NCI-H460 (cell line): ENCODE measurements at places on chromosomes 11 and 22. TPM values are rescaled to one million over a fixed set of nuclear protein-coding genes. Genes with fewer than 3 reads are reported as not detected.

SHISA8 gene
- total RNA-seq: not detected in 2 replicates

OR10D3 gene
- total RNA-seq: not detected in 2 replicates

GRCh38 chr22:41395531-41396240 lies 13.9 kb downstream of the TEF start:
- no peak for DNase-seq

GRCh38 chr22:47805394-47805935 lies 1043.0 kb downstream of the TBC1D22A start:
- no peak for DNase-seq

DNA sequence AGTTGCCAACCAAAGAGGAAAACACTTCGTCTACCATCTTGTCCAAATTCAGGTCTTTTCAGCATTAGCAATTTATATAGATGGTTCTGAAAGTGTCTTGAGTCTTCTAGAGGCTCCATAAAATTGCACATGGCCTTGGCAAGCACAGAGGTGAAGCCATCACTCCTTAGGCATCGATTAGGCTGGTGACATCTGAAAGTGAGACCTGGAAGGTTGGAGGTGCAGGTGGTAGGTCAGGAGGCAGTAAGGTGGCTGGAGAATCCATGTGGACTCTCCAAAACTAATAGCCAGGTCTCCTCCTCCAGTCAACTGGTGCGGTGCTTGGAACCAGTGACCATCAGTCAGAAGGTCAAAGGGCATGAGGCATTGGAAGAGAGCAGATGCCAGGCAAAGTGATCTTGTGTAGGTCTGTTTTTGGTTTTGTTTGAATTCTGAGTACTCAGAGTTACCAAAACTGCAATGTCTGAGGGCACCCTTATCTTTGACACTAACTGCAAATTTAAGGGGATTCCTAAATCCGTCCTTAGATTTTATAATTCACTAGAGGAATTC lies 6.6 kb upstream of the APOL2 start:
- no peak for DNase-seq

GRCh38 chr11:17468122-17468521 lies 8.5 kb downstream of the ABCC8 start:
- DNase-seq: no peak

DNA sequence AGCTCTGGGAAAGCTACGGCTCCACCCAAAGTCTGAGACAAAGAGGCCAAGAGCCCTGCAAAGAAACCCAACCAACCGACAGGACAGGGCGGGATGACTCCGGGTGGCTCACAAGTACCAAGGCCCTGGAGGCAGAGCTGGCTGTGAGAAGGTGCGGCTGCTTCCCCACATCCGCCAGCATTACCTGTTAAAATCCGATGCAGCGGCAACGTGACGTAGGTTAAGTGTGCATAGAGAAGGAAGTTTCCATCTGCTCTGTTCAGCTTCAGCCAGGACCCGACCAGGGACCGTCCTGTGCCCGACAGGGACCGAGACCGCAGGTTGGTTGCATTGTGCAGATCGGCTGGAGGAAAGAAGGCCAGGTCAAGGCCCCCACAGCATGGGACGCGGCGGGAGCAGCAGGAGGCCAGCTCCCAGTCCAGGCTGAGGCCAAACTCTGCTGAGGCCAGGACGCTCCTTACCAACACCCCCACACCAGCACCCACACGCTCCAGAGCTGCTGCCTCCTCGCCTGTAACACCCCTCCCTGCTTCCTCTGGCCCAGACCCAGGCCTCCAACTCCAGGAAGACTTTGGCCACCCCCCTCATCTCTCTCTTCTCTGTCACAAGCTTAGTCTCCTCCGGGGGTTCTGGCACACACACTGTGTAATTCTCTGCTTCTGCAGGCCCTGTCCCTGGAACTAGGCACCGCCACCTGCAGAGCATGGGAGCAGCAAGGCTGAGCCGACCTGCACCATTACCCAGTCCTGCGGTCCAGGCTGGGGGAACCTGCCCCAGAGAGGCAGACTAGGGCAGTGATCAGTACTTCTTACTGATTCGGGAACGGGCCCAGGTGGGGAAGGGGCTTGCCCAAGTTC lies 34.1 kb downstream of the NUP50 start:
- DNase-seq: no peak

DNA sequence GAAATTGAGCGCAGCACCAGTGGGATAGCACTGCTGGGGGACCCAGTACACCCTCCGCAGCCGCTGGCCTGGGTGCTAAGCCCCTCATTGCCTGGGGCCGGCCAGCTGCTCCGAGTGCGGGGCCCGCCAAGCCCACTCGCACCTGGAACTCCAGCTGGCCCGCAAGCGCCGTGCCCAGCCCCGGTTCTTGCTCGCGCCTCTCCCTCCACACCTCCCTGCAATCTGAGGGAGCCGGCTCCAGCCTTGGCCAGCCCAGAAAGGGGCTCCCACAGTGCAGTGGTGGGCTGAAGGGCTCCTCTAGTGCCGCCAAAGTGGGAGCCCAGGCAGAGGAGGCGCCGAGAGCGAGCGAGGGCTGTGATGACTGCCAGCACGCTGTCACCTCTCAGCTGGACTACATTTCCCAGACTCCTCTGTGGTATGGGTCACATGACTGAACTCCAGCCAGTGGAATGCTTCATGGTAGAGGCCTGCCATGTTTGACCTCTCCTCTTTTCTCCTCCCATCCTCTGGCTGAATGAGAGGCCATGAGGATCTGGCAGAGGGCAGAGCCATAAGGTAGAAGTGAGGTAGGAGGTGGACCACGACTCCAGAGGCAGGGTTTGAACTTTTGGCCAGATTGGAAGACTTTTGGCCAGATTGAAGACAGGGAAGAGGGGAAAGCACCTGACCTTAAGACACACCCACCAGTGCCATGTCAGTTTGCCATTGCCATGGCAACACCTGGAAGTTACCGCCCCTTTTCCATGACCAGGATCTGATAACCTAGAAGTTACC lies 6.2 kb downstream of the MRGPRD start:
- DNase-seq: peak; percentile 20

DNA sequence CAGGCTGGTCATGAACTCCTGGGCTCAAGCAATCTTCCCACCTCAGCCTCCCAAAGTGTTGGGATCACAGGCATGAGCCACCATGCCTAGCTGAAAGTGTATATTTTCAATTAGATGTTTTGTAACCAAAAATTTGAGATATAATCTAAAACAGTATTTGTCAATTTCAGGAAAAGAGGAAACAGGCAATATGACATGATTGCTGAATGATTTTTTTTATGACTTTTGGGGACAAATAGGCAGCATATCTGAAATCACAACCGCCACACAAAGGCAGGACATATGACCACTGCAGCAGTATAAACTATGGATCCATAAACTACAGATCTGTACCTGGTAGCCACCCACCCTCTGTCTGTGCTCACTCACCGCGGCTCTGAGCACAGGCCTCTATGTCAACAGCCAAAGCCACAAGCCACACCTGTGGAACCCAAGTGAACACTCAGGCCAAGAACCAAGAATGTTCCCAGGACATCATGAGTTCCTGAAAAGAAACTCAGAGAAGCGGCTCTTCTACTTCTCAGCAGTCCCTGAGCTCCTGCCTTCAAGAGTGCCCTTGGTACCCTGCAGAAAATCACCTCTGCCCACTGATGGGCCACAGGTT lies 22.5 kb downstream of the PISD start:
- DNase-seq: no peak

TENM4 gene
- not detected in 2 replicates for total RNA-seq

RBMXL2 gene
- not detected in 2 replicates for total RNA-seq

DNA sequence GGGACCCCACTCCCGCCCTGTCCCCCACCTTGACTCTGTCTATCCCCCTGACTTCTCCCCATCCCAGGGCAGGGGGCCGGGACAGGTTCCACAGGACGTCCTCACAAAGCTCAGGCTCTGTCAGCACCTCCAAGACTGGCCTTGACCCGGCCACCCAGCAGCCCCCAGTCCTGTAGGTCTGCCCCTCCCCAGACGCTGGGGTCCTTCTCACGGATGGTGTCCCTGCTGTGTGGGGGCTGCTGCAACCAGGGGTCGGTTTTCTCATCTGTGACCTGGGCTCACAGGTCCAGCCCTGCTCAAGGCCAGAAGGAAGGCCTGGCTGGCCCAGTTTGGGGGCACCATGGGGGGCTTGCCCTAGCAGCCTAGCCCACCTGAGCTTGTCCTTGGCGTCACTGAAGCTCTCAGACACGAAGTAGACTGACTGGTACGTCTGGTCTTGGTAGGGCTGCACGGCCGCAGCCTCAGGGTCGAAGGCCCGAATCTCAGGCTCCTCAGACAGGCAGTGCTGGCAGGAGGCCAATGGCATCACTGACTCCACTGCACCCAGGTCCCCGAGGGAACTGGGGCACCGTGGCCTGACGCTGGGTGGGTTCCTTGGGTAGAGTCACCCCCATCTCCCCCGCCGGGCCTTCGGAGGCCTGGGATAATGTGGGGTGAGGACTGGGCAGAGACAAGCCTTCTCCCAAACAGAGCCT lies 4.0 kb upstream of the INS start:
- no peak for DNase-seq

OR2D2 gene
- total RNA-seq: 0.10 TPM in 1 of 2 replicates, not detected in the other

ANO9 gene
- 0.12 TPM in 1 of 2 replicates, not detected in the other for total RNA-seq

- DNase-seq: no peak
These were observed 22.6 kb downstream of the EXPH5 start for GRCh38 chr11:108571001-108571400.

DNA sequence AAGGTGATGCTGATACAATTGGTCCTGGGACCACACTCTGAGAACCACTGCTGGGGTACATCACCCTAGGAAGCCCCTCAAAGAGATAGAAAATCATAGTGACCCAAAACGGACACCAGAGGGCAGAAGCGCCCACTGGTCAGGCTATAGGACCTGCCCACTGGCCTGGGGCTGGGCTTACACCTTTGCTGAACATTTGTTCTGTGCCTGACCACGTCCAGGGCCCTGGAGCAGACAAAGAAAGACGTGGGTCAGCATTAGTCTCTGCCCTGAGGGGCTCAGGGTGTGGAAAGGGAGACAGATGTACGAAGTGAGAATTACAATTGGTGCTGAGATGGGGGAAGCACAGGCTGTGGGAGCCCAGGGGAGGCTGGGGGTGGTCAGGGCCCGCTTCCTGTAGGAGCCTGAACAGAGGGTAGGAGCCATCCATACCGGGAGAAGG lies 14.4 kb upstream of the SERPINH1 start:
- DNase-seq: peak; percentile 44

OR8G5 gene
- total RNA-seq: not detected in 2 replicates

- DNase-seq: no peak
These were observed 100.8 kb upstream of the TTC12 start for GRCh38 chr11:113213549-113213948.

DNA sequence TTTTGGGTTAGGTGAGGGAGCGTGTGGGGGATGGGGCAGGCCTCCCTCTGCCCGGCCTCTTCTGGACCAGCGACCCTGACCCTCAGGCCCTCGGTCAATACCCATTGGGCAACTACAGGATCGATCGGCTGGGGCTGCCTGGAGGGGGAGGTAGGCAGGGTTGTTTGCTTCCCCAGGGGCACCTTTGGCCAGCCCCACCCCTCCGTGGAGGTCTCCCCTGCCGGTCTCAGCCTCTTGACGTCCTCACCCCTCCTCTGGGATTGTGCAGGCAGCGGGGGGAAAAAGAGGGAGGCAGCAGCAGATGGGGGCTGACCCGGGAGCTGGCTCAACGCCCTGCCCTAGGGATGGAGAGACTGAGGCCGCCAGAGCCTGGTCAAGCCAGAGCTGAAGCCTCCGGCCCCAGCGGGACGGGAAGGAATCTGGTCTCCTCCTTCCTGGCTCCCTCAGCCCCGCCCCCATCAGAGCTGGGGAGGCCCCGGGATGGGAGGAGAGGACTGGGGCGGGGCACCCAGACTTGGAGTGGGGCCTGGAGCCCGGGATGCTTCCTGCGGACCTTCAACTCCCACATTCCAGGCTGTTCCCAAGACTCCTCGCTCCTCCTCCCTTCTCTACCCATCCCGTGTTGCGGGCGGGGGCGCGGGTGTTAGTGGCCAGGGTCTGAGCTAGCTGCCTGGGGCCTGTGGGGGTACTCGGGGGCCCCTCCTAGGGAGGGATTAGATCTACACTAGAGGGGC lies 14.4 kb upstream of the CDC42EP1 start:
- DNase-seq: peak; percentile 57

GRCh38 chr11:69311767-69312385 lies 17.9 kb downstream of the MYEOV start:
- no peak for DNase-seq

APOL5 gene
- total RNA-seq: not detected in 2 replicates

DNA sequence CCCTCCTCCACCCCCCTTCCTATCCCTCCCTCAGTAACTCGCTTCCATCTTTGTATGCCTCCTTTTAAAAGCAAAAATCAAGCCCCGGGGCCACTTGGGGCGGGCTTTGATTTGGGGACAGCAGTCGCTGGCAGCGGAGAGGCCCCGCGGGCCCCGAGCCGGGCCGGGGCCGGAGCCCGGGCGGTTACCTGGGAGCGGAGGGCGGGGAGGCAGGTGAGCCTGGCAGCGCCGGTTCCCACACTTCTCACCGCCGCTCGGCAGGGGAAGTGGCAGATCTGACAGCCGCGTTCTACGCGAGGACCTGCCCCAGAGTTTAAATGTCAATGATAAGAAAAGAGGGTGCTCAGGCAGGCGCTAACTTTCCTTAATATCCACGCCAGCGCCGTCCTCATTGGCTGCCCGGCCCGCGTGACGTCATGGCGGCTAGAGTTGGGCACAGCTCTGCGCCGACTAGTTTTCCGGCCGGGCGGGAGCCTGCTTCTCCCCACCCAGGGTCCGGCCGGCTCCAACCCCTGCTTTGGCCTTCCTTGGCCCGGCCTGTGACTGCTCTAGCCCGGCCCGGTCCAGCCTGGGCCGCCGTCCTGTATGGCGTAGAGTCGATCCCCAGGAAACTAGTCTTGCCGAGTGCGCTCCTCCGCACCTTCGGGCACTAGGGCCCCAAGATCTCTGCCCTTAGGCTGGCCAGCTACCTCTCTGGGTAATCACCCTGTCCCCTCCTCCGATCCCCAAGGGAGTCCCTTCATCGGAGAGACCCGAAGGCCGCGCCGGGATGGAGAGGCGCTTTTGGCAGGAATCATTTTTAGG lies 6.7 kb upstream of the PAX6 start:
- no peak for DNase-seq

GRCh38 chr11:44930588-44931302 lies 19.9 kb downstream of the TP53I11 start:
- DNase-seq: no peak

GRCh38 chr22:32804531-32805360 lies 3.2 kb downstream of the TIMP3 start:
- DNase-seq: no peak

DNA sequence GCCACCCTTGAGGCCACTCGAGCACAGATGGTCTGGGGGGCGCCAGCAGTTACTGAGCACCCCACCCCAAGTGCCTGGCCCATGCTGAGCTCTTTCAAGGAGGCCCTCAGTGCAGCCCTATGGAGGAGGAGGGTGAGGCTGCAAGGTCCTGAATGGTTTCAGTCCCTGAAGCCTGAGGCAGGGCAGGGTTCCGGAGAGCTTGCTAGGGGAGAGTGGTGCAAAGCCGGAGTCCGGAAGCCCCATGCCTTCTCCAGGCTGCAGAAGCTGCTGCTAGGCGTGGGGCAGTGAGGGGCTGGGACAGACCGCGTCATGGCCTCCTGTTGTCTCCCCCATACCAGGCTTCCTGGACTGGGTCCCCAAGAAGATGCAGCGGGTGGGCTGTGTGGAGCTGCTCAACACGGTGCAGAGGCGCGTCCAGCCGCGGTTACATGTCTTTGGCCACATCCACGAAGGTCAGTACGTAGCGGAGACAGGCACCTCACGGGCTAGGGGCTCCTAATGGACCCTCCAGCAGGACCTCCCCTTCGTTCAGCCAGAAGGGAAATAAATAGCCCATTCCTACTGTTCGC lies 90.6 kb downstream of the MPPED1 start:
- DNase-seq: no peak

GRCh38 chr11:47571895-47572294 lies 6.5 kb downstream of the PTPMT1 start:
- DNase-seq: no peak

C11orf16 gene
- total RNA-seq: not detected in 2 replicates
